Stimulated activated effector memory CD8-positive, alpha-beta T cell treated with anti-CD3 and anti-CD28 coated beads, Interleukin-12 subunit alpha, Interleukin-12 subunit beta, amount 100 ng/mL, for 72 hours (primary cell): ENCODE measurements at places on chromosomes 2 and 18.

DNA sequence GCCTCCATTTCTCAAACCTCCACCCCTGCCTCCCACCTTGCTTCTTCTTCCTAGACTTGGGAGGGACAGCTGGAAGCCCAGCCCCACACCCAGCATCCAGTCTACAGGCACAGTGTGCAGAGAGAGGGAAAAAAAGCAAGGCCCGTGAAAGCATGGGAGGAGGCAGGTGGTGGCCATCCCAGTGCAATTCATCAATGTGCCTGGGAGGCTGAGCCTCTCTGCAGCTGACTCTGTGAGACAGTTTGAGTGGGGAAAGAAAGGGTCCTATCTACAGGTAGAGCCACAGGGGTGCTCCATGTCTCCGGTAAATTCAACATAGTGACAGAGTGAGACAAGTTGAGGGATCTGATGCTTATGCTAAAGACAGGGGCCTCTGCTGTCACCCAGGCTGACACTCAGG, 340.6 kb downstream of the DYSF start:
- DNase-seq, result no peak

DNA sequence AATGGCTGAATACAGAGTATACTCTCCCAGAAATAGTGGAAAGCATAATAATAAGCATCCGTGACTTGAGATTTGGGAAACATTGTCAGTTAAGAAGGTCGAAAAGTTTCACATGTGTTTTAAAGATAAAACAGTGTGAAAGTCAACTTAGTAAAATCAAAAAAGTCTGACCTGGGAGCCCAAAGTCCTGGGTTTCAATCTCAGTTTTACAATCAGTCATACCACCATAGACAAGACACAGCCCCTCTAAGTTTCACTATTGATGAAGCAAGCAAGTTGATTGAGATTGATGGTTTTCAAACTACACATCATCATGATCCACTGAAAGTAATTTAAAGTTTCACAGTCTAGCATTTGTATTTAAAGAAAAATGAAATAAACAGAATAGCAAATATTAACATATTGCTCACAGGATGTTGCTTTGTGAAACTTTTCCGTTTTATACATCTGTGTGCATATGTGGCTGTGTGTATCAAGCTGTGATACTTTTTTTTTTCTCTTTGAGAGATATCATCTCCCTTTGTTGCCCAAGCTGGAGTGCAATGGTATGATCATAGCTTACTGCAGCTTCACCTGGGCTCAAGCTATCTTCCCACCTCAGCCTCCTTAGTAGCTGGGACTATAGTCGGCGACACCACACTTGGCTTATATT, 71.1 kb downstream of the PIK3C3 start:
- DNase-seq, result no peak

- no peak for DNase-seq
Observed at GRCh38 chr2:180675170-180675569, 305.2 kb upstream of the UBE2E3 start.

- DNase-seq, result no peak
Observed at GRCh38 chr2:235161565-235161964, 209.7 kb downstream of the SH3BP4 start.

GRCh38 chr2:26314243-26314642, 31.7 kb upstream of the SELENOI start:
- no peak for DNase-seq

- DNase-seq, result no peak
Observed at GRCh38 chr18:56992777-56993176, 154.1 kb upstream of the BOD1L2 start.

- DNase-seq, result no peak
Observed at GRCh38 chr2:215917953-215918620, 95.3 kb downstream of the MREG start.

DNA sequence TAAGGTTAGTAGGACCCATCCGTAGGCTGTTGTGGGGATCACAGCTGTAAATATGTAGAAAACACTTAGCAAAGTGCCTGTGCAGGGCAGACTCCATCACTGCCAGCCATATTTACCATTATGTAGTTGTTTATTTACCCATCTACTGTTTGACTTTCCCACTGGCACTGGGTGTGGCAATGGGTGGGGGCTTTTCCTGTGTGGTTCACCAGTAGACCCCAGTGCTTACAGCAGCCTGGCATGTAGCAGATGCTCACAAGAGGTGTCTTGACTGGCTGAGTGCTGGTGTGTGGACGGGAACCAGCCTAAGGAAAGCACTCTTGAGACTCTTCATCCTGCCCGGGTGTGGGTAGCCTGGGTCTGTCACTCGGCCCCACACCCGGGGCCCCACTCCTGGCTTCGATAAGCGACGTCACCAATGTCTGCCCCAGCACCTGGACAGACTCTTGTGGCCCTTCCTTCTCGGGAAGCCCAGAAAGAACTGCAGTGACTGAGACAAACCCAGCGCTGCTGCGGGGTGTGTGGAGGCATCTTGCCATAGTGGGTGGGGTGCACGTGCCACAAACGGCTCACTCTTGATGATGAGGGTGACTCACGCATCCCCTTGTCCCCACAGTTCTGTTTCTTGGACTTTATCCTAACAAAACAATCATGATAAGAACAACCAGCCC, 78.3 kb downstream of the HDAC4 start:
- DNase-seq, result no peak

DNA sequence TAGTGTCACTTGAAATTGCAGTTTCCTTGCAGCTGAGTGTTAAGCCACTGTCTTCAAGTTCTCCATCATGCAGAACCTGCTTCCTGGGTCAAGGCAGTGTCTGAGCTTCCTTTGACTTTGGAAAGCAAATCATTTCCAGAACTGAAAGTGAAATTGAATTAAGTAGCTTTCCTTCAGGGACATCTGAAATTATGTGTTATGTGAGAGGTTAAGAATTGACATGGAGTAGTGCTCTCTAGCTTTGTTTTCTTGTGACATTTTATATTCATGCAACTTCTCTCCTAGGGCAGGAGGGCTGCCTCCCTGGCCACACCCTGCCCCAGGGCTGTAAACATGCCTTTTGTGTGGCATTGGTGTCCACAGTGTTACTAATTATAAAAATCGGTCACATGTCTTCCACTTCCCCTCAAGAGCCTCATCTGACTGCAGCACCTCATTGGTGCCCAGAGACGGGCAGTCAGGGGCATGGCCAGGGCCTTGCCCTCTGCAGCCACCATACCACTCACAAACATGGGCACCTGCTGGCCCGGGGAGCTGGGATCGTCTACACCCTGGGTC, 14.4 kb downstream of the RAB12 start:
- DNase-seq, result no peak

DNA sequence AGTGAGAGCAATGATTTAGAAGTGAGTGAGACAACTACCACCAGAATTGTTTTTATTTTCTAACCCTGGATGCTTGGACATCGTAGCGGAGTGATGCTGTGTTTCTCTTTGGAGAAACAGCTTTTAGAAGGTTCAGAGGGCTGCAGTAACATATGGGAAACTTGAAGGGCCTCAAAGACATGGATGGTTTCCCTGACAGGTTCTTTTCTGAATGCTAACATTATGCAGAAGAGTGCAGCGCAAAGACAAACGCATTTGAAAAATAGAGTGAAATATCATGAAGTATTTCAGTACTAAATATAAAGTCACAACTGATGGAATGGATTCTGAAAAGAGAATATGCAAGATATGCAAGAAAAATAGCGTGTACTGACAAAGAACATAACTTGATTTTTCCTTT, 385.1 kb upstream of the DSEL start:
- DNase-seq, result no peak

GRCh38 chr2:157874997-157875640, 1.0 kb downstream of the ACVR1 start:
- DNase-seq, result no peak

GRCh38 chr2:63850204-63850571, 8.5 kb downstream of the UGP2 start:
- no peak for DNase-seq

DNA sequence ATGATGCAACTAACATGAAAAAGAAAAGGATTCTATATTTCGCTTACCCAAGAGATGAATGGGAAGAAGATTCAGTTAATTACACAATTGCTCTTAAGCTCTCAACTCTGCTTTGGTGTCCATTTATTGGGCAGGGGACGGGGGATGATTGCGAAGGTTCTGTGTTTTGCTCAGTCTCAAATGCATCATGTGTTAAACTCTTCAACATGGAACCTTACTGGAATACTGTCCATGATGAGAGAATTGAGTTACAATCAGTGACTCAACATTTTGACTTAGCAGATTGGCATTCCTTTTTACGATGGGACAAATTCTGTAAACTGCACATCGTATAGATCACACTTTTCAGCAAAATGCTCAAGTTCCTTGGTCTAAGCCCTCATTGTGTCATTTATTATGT, 135.6 kb downstream of the RBMS1 start:
- no peak for DNase-seq

DNA sequence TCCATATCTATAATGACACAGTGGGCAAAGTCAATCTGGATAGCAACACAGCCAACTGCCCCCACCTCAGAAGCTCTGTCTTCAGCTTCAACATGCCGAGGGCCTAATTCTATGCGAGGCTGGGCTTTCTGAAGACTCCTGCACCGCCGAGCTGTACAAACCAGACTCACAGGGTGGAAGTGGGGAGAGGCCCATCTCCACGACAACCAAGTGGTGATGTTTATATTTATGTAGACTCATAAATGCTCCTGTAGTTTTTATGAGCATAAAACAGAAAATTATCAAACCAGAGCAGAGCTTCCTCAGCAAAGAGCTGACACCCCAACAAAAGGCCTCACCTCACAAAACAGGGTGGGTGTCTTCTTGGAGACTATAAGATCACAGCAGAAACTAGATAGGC, 77.0 kb upstream of the LGALSL start:
- DNase-seq, result no peak

DNA sequence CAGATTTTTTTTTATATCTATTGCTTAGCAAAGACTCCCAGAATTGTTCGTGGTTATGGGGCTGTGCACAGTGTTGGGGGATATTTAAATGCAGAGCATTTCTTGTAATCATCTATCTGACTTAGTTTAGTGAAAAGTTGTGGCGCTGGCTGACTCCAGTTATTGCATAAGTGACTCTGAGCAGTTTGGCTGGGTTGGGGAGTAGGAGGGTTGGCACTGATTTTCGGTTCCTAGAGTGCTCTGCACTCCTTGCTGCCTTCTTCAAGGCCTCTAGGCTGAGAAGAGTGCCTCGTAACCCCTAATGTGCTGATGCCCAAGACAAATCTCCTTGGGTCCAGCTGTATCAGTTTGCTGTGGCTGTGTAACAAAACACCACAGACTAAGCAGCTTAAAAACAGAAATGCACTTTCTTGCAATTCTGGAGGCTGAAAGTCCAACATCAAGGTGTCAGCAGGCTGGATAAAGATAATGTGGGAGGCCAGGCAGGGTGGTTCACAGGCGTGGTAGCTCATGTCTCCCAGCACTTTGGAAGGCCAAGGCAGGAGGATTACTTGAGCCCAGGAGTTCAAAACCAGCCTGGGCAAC, 6.5 kb upstream of the IMPA2 start:
- DNase-seq, result no peak

DNA sequence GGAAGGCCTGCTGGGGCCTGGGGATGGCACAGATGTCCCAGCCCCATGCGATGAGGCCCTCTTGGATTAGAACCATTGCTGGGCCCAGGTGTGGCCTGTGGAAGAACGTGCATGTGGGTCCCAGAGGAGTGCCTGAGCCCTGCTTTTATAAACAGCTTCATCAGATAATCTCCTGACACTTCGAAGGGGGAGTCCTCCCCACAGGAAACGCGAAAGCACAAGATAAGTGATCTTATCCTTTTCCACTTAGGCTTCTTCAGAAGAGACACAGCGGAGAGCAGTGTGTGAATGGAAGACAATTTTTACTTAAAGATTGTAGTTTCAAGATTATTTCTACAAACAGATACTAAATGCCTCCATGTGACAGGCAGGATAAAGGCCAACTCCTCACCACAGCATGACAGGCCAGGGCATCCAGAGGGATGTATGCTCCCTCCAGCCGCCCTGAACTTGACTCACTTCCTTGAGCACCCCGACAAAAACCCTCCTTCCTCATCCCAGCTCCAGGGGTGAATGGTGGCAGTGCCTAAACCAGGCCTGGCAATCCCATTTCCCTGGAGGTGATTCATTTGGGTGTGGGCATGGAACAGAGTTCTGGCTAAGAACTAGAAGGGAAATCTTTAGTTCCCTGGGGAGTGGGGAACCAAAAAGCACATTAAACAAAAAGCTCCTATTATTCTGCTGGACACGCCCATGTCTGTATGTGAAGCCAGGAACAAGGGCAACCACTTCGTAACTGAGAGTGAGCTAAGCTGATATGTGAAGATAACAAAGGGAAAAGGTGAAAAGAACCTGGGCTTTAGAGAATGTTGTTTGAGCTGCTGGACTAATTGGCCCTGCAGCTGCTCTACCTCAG, 56.2 kb upstream of the TMEM163 start:
- DNase-seq, result no peak

DNA sequence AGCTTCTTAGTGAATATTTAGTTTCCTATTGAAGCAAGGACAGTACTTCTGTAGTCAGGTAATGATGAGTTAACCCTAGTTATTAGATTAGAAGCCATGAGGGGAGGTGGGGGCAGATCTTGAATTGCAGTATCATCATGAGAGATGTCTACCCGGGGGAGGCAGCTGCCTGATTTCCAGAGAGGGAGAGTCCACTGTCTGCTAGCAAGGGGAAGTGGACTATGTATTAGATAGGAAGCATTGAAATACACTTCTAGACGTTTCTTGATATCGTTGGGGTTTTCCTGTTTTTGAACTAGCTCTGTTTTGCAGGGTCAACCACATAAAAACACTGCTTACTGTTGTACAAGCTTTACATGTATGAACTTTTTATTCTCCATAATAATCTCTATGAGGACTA, 38.8 kb downstream of the APLF start:
- DNase-seq, result no peak

GRCh38 chr2:207995887-207996286, 29.4 kb downstream of the PLEKHM3 start:
- no peak for DNase-seq

GRCh38 chr2:23394700-23395099, 9.7 kb downstream of the KLHL29 start:
- DNase-seq, result no peak

GRCh38 chr2:189056200-189057106, 82.3 kb downstream of the COL3A1 start:
- DNase-seq, result no peak

- no peak for DNase-seq
Observed at GRCh38 chr2:111633189-111633588, 250.8 kb downstream of the ANAPC1 start.

DNA sequence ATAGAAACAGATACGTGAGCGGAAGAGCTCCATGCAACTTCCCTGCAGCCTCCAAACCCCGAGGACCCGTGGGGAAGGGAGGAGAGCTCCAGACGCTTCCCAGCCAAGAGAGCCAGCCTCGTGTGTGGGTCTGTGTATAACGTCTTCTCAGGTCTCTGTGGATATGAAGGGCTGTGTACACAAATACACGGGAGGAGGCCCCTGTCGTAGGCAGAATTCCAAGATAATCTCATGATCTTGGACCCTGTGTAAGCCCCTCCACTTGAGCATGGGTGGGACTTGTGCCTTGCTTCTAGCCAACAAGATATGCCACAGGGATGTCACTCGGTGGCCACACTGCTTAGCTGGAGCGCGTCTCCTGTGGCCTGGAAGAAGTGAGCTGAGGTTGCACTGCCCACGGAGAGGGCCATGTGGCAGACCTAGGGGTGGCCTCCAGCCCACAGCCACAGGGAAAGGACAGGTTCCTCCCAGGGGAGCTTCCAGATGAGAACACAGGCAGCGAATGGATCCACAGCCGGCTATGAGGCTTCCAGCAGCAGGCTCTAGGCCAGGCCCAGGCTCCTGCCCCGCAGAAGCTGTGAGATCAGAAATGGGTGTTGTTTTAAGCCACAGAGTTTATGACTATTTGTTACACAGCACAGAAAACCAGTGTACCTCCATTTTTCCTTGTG, 15.6 kb upstream of the KLF11 start:
- no peak for DNase-seq
